ENCODE measurements at places on chromosomes 4 and X.

DNA sequence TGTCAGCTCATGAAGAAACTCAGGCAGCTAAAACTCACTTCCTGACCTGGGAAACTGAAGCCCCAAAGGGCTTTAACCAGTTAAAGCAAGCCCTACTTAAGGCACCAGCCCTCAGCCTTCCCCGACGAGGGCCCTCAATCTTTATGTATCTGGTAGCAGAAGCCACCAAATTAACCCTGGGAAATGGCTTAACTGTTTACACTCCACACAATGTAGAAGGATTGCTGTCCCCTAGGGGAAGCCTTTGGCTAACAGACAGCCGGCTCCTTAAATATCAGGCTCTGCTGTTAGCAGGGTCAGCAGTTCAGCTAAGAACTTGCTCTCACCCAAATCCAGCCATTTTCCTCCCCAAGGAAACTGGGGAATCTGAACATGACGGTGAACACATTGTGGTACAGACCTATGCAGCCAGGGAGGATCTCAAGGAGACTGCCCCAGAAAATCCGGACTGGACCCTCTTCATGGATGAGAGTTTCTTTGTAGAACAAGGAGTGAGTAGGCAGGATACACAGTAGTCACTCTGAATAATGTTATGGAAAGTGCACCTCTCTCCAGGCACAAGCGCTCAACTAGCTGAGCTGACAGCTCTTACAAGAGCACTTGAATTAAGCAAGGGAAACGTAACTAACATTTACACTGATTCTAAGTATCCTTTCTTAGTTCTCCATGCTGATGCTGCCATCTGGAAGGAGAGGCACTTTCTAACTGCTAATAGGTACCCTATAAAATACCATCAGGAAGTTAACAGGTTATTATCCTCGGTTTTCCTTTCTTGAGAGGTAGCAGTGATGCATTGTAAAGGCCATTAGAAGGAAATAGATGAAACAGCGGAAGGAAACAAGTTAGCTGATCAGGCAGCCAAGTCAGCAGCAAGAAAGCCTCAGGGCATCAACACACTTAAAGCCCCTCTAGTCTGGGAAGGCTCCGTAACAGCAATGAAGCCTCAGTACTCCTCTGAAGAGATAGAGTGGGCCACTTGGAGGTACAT, 9.6 kb upstream of the NAF1 start:
- DNase-seq = no peak

DNA sequence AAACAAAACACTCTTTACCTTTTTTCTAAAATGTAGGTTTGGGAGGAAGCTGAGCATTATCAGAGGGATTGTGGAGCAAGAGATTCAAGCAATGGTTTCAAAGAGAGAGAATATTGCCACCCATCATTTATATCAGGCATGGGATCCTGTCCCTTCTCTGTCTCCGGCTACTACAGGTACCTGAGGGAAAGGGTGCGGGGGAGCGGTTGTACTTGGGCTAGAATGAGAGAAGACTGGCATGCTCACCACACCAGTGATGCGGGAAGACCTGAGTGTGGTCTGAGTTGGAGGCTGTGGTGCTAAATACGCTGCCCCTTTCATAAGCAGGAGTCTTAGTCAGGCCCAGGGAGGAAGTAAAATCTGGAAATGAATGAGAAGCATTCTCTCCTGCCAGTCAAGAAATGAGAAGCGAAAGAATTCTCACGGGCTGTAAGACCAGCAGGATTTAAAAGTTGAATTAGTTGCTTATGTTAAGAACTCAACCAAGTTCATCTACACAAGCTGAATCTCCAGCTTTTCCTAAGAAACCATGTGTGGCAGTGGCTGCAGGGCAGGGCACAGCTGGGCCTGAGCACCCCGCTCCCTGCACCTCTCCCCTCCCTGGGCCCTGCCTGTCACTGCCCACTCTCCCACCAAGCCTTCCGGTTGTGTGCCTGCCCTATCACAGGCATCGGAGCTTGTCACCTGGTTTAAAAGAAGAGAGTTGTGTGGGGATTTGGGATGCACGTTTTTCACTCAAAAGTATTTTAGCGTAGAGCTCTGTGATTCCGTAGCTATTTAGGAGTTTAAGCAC, 24.8 kb upstream of the MSANTD1 start:
- no peak for DNase-seq

DNA sequence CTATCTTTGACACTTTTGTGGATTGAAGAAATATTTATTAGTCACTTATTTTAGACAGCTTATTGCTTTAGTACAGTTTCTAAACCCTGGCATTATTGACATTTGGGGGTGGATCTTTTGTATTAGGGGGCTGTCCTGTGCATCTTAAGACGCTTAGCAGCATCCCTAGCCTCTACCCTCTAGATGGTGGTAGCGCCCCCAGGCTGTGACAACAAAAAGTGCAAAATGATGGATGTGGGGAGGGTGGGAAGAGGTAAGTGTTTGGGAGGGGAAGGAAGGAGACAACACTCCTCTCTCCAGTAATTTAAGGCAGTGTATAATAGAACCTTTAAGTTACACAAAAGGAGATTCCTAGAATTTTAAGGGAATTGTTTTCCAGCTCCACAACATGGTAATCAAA, 1210.6 kb downstream of the C4orf33 start:
- DNase-seq = no peak

GRCh38 chr4:15938182-15938581, 358 bp downstream of the FGFBP1 start:
- no peak for DNase-seq

DNA sequence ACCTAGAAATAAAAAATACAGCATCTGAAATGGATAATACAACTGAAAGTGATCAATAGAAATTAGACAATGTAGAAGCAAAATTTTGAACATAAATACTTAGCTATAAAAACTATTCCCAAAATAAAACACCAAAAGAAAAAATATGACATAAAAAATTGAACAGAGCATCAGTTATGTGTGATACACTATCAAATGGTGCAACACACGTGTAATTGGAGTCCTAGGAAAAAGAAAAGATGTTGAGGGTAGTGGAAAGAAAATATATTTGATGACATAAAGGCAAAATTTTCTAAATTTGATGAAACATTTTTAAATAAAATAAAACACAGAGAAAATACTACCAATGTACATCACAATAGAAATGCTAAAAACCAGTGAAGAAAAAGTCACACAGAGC, 63.1 kb downstream of the NPY2R start:
- DNase-seq = no peak

GRCh38 chr4:100100985-100101384, 89.3 kb downstream of the DDIT4L start:
- no peak for DNase-seq

DNA sequence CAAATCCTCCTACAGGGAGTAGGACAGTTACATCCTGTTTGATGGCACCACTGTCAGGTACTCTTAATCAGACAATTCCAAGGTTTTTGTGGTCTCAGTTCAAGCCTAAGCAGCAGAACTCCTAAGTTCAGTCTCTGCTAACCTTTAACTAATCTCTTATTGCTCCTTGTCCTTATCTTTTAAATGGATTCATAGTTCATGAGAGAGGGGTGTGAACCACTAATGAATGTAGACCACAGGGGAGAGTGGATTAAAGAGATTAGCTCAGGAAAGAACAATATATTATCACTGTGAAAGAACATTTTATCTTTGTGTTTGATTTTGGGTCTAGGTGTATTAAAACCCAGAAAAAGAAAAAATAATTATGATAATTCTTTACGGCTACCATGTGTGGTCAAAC, 168.9 kb downstream of the DCK start:
- no peak for DNase-seq

DNA sequence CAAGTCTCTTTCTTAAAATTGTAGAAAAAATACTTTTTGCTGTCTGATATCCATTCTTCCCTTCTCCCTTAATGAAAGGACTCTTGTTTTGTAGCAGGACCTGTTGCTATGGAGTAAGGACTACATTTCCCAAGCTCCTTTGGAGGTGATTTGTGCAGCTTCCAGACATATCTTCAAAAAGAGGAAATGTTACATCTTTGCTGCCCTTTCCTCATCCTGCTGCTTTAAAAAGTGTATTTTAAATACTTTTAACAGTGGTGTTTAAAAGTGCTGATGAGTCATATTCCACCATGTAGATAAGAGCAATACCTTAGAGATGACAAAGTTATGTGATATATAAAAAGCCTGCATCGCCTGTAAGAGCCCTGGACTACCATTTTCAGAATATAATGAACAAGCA, 98.7 kb downstream of the CFAP299 start:
- no peak for DNase-seq

GRCh38 chr4:90855111-90855510, 727.9 kb downstream of the CCSER1 start:
- DNase-seq = no peak

All from stimulated activated CD8-positive, alpha-beta memory T cell treated with anti-CD3 and anti-CD28 coated beads, Interleukin-7, amount 100 ng/mL, for 48 hours (primary cell).